ENCODE measurements at places on chromosomes 3 and 15. TPM values are rescaled to one million over a fixed set of nuclear protein-coding genes. Genes with fewer than 3 reads are reported as not detected.

- DNase-seq: no peak
These were observed 617 bp upstream of the EOGT start for GRCh38 chr3:69014022-69014580.

- DNase-seq: no peak
These were observed 151.7 kb downstream of the SPATA16 start for GRCh38 chr3:172989373-172989772.

DNA sequence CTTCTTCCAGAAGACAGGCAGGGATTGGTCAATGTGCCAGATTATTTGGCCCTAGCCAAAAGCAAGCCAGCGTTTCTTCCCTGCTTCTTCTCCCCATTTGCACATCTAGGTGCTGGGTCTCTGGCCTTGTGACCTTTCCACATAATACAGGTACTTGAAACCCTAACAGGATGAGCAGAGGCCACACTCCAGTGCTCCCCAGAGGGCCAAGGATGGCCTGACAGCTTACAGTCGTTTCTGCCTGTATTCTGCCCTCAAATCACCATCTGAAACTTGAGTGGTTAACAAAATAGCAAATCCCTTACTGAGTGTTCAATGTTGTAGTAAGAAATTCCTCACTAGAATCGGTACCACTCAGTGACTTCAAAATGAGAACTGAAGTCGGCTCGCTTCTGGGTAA, 29.1 kb downstream of the MKRN2 start:
- DNase-seq: no peak

The ISLR gene
- 2.6 TPM for total RNA-seq

- DNase-seq: no peak
These were observed 4.1 kb upstream of the CALML4 start for GRCh38 chr15:68209272-68209671.

GRCh38 chr3:141790171-141790570, 27.0 kb downstream of the GRK7 start:
- no peak for DNase-seq
